Kidney epithelial cell (primary cell): ENCODE measurements at places on chromosomes 6 and 20. TPM values are rescaled to one million over a fixed set of nuclear protein-coding genes. Genes with fewer than 3 reads are reported as not detected.

- no peak for DNase-seq
Measured at GRCh38 chr6:79334674-79335073, 100.2 kb upstream of the HMGN3 start.

GRCh38 chr20:25230166-25230831 lies 17.6 kb upstream of the PYGB start:
- no peak for DNase-seq

GRCh38 chr20:57576002-57576401 lies 15.1 kb downstream of the PCK1 start:
- no peak for DNase-seq

- DNase-seq: no peak
Measured at GRCh38 chr20:61524951-61525666, 273.0 kb downstream of the CDH4 start.

DNA sequence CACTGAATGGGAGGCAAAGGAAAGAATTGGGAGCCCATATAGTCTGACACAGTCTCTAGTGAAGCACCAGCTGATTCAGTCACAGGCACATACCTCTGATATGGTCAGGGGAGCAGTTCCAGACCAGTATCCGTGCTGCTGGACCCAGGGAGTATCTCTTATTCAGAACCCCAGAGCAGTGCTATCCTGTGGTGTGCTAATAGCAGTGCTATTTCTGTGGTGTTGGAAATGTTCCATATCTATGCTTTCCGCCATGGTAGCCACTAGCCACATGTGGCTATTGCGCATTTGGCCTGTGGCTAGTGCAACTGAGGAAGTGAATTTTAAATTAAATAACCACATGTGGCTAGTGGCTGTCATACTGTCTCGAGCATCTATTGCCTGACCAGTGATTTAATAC lies 11.0 kb downstream of the SCUBE3 start:
- DNase-seq: no peak

DNA sequence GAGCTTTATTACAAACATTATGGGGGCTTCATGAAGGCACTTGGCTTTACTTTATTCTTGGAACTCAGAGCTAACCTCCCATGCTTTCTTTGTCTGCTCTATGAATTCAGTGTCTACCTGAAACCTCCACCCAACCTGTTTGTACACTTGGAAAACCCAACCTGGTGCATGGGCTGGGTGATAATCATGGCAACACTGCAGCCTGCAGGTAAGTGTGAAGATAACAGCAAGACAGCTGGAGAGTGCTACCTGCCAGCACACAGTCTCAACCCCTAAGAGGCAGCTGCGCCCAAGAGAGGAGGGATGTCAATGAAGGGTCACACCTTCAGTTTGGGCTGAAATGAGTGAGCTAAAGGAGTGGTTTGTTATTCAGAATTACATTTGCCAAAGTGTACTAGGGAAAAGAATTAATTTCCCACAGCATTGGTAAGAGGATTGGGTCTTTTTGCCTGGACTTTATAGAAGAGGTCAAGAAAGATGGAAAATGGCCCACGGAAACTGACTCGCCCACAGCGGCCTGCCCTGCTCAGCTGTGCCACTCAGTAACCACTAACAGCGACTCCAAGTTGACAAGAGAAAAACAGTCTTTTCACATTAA lies 24.4 kb downstream of the FOXQ1 start:
- no peak for DNase-seq

DNA sequence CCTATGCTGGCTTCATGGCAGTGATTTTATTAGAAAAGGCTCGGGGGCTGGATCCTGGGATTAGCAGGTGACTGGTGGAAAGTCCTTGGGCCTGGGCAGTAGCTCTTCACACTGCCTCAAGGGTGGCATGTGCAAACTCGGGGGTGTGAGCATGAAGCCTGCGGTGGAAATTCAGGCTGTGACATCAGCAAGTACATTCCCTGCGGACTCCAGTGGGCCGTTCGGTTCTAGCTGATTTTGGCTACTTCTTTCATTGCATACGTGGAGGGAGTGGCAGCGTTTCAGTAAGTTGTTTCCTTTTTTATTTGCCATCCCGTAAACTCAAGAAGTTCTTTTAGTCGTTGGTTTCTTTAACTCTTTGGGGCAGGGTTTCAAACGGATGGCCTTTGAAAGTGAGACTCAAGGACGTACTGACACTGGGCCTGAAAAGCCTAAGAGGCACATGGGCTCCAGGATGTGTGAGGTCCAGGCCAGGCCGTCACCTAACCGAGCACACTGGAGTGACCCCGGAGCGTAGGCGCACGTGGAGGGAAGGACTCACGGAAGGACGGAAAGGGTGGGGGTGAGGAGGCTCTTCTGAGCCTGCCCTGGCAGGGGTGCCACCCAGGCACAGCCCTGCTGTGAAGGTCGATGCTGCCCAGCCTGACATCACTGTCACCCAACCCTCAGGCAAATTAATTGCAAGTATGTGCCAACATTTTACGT lies 104.0 kb upstream of the FRMD1 start:
- no peak for DNase-seq

GRCh38 chr6:31114541-31114878 lies at the start of gene PSORS1C1:
TSS of gene PSORS1C1 (plus strand) at chr6:31114800. CDS start at chr6:31129633, 14,833 bp downstream.
- DNase-seq: peak; percentile 90

GRCh38 chr6:95795927-95796326 lies 218.6 kb downstream of the MANEA start:
- DNase-seq: no peak

GRCh38 chr6:112366695-112367553 lies 19.8 kb downstream of the RFPL4B start:
- DNase-seq: no peak

DNA sequence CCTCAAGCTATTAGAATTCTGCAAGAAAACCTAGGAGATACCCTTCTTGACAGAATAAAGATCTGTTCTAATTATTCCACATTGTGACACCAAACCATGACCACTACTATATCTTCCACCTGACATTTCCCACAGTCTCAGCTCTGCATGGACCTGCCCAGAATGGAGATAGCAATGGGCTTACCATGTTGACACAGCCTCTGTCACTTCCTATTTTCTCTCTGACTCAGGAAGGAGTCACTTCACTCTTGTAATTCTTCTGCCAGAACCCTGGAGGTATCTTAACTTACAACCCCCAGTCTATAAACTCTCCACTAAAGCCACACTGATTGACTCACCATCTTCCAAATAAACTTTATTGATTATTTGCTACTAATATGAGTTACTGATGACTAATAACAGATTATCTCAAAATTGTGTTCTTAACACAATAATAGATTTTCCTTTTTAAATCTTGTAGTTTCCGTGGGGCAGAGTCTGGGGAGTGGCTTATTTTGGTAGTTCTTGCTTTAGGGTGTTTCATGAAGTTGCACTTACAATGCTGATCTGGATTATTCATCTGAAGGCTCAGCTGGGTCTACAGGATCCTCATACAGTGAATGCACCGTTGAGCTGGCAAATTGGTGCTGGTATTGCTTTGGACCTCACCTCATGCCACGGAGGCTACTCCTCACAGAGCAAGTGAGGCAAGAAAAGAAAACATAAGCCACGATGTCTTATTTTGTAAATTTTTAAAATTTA lies 869.9 kb downstream of the KIF16B start:
- peak; percentile 55 for DNase-seq

DNA sequence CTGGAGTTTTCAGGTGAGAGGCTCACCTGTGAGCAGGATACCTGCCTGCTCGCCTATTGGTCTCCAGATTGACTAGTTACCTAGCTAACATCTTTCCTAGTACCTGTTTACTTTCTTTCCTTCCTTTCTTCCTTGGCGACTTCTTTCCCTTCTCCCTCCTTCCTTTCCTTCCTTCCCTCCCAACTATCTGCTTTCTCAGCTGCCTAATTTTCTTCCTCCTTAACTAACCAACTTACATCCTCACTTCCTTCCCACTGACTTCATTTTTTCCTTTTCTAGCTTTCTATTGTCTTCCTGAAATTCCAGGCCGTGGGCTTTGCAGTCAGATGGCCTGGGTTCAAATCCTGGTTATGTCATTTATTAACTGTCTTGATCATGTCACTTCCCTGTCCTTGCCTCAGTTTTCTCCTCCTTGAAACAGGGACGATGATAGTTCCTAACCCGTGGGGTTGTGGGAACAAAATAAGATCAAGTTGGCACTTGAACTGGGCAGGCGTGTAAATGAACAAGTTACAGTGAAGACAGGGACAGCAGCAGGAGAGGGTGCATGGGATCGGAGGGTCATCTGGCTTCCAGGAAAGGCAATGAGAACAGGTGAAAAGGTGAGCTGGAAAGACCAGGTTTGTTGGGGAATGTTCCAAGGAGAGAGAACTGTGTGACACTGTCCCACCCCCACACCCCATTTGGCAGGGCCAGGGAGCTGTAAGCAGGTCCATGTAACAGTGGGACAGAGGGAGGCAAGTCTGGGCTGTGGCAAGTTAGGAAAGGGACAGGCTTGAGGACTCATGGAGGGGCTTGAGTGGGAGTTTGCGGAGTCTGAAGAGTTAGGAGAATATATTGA lies 540 bp downstream of the SGK2 start:
- DNase-seq: no peak

GRCh38 chr6:157253017-157253416 lies 70.3 kb downstream of the TMEM242 start:
- DNase-seq: no peak

The BHLHE23 gene
- total RNA-seq: not detected in 2 replicates

The AIG1 gene
- total RNA-seq: 49.9 and 62.5 TPM in 2 replicates

The FNDC11 gene
- total RNA-seq: 0.68 and 1.1 TPM in 2 replicates

The SEL1L2 gene
- not detected in 2 replicates for total RNA-seq

The DDRGK1 gene
- 89.8 and 108 TPM in 2 replicates for total RNA-seq

The LINC00237 gene
- total RNA-seq: not detected in 2 replicates

The RSPO4 gene
- 1.6 and 3.3 TPM in 2 replicates for total RNA-seq

The RHAG gene
- total RNA-seq: not detected in 2 replicates
